ENCODE measurements at places on chromosomes 2 and 18. TPM values are rescaled to one million over a fixed set of nuclear protein-coding genes. Genes with fewer than 3 reads are reported as not detected.

The ERMN gene
- not detected for total RNA-seq

The TMEFF2 gene
- total RNA-seq, result 0.04 TPM

The KIF5C gene
- under 0.01 TPM for total RNA-seq

The CAMKMT gene
- 7.6 TPM for total RNA-seq

The ANO7 gene
- total RNA-seq, result 0.59 TPM

The CTIF gene
- total RNA-seq, result 15.2 TPM

The GAD1 gene
- total RNA-seq, result 0.13 TPM

Measured in pulmonary artery endothelial cell (primary cell).